ENCODE measurements at places on chromosomes 1 and 21.

GRCh38 chr1:30171537-30172298 is 551.7 kb downstream of the MATN1 start:
- DNase-seq, result no peak

GRCh38 chr1:234599617-234600417 is 10.2 kb downstream of the IRF2BP2 start:
- peak; percentile 60 for DNase-seq

DNA sequence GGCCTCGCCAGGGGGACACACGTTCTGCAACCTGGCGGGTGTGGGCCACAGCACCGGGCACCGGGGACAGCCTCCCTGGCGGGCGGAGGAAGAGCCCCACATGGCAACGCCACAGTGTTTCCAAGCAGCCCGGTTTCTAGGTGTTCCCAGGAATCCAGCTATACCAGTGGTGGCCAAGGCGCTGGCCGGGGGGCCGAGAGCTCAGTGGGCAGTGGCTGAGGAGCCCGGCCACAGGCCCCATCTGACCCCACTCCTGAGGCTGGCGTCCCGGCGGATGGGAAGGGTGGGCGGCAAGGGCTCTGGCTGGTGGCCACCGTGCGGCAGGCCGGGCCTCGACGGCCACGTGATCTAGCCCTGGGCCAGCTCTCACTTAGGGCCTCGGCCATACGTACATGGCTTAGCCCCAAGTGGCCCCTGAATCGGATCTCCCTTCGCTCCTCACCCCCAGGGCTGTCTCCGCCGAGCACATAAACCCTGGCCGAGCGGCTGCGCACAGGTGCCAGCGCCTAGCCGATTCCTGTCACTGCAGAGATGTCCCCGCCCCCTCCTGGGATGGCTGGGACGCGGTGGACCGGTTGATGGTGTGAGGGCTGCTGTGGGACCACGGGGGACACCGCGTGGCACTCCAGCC is 68.7 kb downstream of the MORN1 start:
- no peak for DNase-seq

- no peak for DNase-seq
These were observed 206.8 kb downstream of the ST6GALNAC3 start for GRCh38 chr1:76281306-76281705.

DNA sequence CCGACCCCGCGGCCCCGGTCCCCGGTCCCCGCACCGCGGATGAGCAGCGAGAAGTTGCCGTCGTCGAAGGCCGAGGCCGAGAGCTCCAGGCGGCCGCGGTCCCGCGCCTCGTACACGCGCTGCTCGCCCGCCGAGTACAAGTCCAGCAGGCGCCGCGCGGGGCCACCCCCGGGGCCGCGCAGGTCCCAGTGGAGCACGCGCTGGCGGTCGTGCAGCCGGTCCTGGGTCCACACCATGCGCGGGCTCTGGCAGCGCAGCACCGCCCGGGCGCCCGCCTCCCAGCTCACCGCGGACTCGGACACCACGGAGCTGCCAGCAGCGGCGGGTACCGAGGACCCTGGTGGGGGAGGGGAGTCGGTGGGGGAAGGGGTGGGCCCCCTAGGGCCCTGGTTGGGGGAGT is 2.9 kb downstream of the MXRA8 start:
- no peak for DNase-seq

DNA sequence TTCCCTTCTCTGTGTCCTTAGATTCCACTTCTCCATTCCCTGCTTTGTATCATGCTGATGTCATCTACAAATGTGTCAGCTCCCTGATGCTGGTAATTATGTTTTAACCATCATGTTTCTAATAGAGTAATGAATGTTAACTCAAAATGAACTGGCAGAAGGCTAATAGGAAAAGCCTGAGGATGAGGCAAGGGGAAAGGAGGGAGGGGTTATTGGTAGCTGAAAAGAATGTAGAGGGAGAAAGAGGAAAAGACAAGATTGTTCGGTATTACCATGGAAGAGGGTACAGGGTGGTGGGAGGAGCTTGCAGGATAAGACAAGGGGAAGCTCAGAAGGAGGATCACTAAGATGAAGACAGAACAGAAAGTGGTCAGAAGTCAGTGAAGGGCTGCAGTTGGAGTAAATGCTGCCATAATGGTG is 150.9 kb downstream of the ZC3H11B start:
- DNase-seq, result no peak

GRCh38 chr1:43776043-43776761 is 68.9 kb downstream of the ST3GAL3 start:
- no peak for DNase-seq

DNA sequence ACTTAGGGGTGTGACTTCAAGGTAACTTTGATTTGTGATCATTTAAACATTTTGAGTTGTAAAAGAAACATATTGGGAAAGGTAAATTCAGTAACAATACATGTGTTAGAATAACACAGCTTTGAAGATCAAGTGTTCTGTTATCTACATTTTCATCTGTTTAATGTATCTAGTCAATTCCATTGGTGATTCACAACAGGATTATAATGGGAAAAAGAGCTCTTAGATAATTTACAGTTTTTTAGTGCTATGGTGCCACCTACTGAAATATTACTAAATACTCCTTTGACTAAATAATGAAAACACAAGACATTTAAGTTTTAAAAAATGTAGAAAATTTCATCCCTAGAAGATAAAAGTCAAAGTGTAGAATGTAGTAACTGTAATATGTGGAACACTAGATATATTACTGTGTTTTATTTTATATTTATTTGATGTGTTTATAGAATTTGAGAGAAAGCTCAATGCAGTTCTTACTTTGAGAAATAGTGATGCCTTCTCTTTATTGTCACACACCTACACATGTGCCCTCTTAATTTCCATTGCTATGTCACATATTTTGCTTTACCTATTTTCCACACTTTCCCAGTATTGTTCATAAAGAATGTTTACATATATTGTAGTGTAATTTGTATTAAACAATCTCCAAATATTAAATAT is 47.4 kb downstream of the PTPRC start:
- DNase-seq, result no peak

Data from stimulated activated CD8-positive, alpha-beta memory T cell treated with anti-CD3 and anti-CD28 coated beads, Interleukin-15, amount 100 ng/mL, for 24 hours (primary cell).